ENCODE measurements at places on chromosomes 6 and 20. TPM values are rescaled to one million over a fixed set of nuclear protein-coding genes. Genes with fewer than 3 reads are reported as not detected.

CCN6 gene
- not detected for total RNA-seq

C20orf141 gene
- not detected for total RNA-seq

WFDC10B gene
- total RNA-seq = not detected

TPBG gene
- total RNA-seq = 13.2 TPM

TFAP2C gene
- 0.46 TPM for total RNA-seq

All from cardiac muscle cell (in vitro differentiated cells and primary cell).